Epithelial cell of proximal tubule (primary cell): ENCODE measurements at places on chromosomes 1 and 21. TPM values are rescaled to one million over a fixed set of nuclear protein-coding genes. Genes with fewer than 3 reads are reported as not detected.

DDAH1 gene
- total RNA-seq: 45.9 and 50.9 TPM in 2 replicates

DNA sequence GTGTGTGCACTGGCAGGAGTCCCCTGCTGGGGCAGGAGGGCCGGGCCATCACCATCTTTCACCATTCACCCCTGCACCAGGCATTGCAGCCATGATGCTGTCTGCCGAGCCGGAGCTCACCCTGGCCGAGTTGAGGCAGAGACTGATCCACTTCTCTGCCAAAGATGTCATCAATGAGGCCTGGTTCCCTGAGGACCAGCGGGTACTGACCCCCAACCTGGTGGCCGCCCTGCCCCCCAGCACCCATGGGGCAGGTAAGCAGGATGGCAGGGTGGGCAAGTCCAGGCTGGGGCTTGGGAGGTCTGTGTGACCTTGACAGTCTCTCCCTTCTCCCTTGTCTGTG is 18.6 kb downstream of the PCSK9 start:
- no peak for DNase-seq

KISS1 gene
- 24.7 and 111 TPM in 2 replicates for total RNA-seq

- no peak for DNase-seq
Measured at GRCh38 chr1:182129398-182129797, 67.9 kb upstream of the ZNF648 start.
